ENCODE measurements at places on chromosomes 12 and 14. TPM values are rescaled to one million over a fixed set of nuclear protein-coding genes. Genes with fewer than 3 reads are reported as not detected.

STXBP6 gene
- not detected for total RNA-seq

PTPN21 gene
- 0.12 TPM for total RNA-seq

KRT77 gene
- total RNA-seq = not detected

GRCh38 chr12:71873821-71874220, 34.3 kb downstream of the TBC1D15 start:
- peaks cover 42% of the 10 kb centered on the region for H3K4me1 ChIP-seq
- no peaks in the 10 kb centered on the region for H3K27me3 ChIP-seq
- H3K36me3 ChIP-seq = peaks cover 34% of the 10 kb centered on the region
- no peak for DNase-seq

ARMH4 gene
- not detected for total RNA-seq

TMCC3 gene
- total RNA-seq = 0.05 TPM

ATN1 gene
- total RNA-seq = 32.4 TPM

GRCh38 chr12:104730763-104731162, 227.3 kb downstream of the SLC41A2 start:
- H3K36me3 ChIP-seq = peaks cover 1% of the 10 kb centered on the region
- H3K27me3 ChIP-seq = no peaks in the 10 kb centered on the region
- H3K4me1 ChIP-seq = peaks cover 23% of the 10 kb centered on the region
- no peak overlapping the region for H3K27ac ChIP-seq

Measured in activated CD4-positive, alpha-beta T cell treated with anti-CD3 and anti-CD28 coated beads for 36 hours (primary cell).